ENCODE measurements at places on chromosomes 1 and 21.

DNA sequence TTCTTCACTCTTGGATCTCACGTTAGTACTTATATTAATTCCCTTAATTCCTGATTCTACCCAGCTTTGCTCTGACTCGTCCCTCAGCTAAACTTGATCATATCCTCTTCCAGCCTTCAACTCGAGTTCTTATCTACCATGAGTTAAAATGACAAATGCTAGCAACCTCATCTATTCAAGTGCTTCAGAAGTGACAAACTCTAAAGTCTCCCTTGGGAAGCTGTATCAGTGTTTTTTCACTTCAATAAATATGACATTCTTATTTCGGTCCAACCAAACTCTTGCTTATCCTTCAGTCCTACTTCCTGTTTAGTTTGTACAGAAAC is 75.3 kb downstream of the FOXJ3 start:
- DNase-seq, result no peak

- DNase-seq, result no peak
Observed at GRCh38 chr1:92995441-92996430, 34.5 kb upstream of the DIPK1A start.

- no peak for DNase-seq
Observed at GRCh38 chr1:232204269-232204668, 425.7 kb downstream of the SIPA1L2 start.

GRCh38 chr1:14873677-14874076 is 275.2 kb downstream of the KAZN start:
- no peak for DNase-seq

- no peak for DNase-seq
Observed at GRCh38 chr1:99942723-99943122, 27.1 kb upstream of the SLC35A3 start.

- peak; percentile 61 for DNase-seq
Observed at GRCh38 chr21:43269440-43269839, 100.6 kb downstream of the CRYAA start.

DNA sequence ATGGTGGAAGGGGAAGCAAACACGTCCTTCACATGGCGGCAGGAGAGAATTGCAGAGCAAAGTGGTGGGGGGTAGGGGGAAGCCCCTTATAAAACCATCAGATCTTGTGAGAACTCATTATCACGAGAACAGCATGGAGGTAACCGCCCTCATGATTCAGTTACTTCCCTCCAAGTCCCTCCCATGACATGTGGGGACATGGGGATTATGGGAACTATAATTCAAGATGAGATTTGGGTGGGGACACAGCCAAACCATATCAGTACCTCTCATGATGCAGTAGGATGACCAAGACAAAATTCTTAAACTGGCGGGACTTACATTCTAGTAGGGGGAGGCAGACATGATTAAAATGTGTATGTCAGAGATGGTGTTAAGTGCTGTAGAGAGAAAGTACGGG is 38.8 kb downstream of the WNT4 start:
- no peak for DNase-seq

GRCh38 chr1:226672339-226672762 is 66.7 kb downstream of the ITPKB start:
- DNase-seq, result no peak

DNA sequence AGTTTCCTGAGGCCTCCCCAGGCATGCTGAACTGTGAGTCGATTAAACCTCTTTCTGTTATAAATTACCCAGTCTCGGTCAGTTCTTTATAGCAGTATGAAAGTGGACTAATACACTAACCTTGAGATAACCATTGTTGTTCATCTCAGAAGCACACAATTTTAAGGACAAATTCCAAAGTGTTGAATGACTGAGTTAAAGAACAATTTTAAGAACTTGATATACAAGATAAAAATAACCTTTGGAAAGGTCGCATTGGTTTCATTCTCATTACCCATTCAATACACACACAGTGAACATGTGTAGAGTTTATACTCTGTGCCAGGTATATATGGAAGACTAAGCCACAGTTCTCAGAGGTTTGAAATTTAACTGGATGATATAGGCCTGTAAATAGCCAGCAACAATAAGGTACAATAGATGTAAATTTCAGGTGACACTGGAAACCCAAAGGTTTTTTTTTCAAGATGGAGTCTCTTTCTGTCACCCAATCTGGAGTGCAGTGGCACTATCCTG is 19.1 kb upstream of the SRSF10 start:
- no peak for DNase-seq

GRCh38 chr1:162075862-162076261 is 6.4 kb downstream of the NOS1AP start:
- DNase-seq, result no peak

DNA sequence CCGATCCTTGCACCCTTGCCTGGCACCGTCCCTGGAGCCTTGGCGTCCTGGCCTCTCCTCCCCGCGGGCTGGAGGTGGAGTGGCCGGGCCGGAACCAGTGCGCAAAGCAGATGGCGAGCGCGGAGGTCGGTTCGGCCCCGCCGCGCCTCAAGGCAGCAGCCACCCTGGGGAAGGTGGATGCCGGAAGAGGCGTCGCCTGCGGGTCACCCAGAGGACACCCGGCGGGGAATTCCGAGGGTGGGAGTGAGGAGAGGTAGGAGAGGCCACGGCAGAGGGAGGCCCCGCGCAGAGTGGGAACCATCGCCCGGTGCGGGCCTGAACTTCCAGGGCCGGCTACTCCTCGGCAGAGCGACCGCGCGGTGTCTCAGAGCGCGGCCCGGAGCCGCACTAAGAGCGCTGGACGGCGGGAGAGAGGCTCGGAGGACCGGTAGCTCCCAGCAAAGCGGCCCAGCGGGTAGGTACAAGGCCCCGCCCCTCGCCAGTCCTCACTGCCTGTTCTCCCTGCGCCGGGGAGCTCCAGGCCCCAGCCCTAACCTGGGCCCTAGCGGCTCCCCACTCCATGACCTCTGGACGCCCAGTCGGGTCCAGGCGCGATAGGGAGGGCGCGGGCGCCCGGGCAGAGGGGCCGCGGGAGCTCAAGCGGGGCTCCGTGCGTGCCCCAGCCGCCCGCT is at the start of gene RNF207:
Gene RNF207 (plus strand): TSS at position 271 of the 671 bp plus-strand sequence. CDS start 417 bp downstream, outside the sequence.
- peak; percentile 94 for DNase-seq

GRCh38 chr1:184299406-184299790 is 87.4 kb upstream of the C1orf21 start:
- DNase-seq, result no peak

DNA sequence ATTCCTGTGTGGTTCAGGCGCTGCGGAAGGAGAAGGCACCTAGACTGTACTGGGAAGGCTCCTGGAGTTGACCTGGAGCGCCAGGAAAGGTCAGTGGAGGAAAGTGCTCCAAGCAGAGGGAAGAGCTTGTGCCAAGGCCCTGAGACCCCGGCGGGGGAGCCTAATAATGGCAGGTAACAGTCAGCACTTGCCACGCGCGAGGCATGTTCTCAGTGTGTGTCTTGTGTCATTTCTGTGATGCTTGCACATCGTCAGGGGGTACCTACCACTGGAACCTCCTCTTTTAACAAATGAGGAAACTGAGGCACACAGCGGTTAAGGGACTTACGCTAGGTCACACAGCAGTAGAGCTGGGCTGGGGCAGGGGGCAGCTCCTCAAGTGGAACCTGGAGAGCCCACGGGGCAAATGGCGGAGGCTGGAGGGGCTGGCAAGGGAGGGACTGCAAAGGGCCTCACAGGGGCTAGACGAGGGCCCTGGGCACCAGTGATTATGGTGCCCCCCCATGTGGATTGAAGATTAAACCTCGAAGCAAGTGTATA is 976 bp upstream of the BMP8B start:
- no peak for DNase-seq

GRCh38 chr1:9701665-9702064 is 50.1 kb downstream of the PIK3CD start:
- no peak for DNase-seq

GRCh38 chr1:91550961-91551360 is 50.3 kb downstream of the CDC7 start:
- DNase-seq, result no peak

DNA sequence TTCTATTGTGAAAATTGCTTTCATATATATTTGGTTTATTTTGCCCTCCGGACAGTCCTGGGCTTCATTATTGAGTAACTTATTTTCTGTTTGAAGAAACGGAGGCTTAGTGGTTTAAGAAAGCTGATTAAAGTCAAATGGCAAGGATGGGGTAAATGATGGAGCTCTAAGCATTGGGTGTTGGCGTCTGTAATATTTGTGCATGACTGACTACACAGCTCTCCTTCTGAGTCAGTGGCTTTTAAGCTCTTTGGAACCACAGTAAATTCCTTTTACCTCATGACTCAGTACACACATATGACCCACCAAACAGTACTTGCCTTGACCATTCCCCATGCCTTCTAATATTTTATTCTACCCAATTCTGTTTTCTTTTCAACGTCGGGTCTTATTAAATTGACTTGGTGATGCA is 21.0 kb downstream of the B3GALT5 start:
- no peak for DNase-seq

GRCh38 chr21:32728456-32728839 is 635 bp upstream of the SYNJ1 start:
- DNase-seq, result no peak

GRCh38 chr1:236149003-236149595 is 6.8 kb downstream of the GPR137B start:
- no peak for DNase-seq

- no peak for DNase-seq
Observed at GRCh38 chr1:2604844-2605508, 18.4 kb downstream of the PRXL2B start.

- DNase-seq, result no peak
Observed at GRCh38 chr1:1229770-1230169, 2.0 kb downstream of the SDF4 start.

DNA sequence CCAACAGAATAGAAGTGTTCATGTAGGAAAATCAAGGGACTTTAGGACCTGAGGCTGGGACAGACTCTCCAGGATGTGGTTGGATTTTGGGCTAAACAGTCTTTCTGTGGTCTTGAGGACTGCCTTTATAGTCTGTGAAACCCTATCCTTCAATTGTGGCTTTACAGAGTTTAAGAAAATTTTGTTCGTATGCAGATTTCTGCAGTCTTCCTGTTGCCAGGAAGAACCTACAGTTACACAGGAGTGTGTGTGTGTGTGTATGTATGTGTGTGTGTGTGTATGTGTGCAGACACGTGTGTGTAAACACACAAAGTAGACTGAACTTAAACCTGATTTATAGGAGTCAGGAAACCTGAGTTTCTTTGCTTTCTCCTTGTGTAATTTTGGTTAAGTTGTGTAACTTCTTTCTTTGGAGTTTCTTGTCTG is 22.8 kb downstream of the NEK7 start:
- DNase-seq, result no peak

GRCh38 chr1:152188673-152189591 is 29.9 kb upstream of the RPTN start:
- peak; percentile 65 for DNase-seq

- no peak for DNase-seq
Observed at GRCh38 chr1:112698366-112699310, 8.3 kb downstream of the RHOC start.

DNA sequence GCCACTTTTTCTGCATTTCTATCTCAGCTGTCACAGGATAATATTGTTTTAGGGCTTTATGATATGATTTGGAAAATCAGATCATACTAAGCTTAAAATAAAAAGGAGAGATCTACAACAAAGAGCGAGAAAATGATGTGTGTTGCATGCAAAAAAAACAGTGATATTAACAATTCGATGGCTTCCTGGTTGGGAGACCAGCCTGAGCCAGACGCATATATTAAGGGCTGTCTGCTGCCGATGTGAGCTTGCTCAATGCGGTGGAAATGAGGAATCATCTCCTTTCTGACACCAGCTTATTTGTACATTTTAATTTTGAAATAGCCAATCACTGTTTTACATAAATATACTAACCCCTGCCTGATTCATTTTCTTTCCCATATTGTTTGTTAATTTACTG is 862.6 kb downstream of the USP25 start:
- no peak for DNase-seq

GRCh38 chr1:185016880-185017279 is 28.5 kb upstream of the RNF2 start:
- no peak for DNase-seq

- no peak for DNase-seq
Observed at GRCh38 chr21:38013741-38014140, 97.5 kb upstream of the KCNJ6 start.

DNA sequence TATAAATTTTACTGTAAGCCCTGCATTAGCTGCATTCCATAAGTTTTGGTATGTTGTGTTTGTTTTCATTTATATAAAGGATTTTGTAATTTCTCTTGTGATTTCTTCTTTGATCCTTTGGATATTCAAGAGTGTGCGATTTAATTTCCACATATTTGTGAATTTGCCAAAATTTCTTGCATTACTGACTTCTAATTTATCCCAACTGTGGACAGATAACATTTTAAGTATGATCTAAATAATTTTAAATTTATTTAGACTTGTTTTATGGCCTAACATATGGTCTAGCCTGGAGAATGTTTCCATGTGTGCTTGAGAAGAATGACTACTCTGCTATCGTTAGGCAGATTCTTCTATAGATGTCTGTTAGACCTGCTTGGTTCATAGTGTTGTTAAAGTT is 23.2 kb downstream of the RPE65 start:
- no peak for DNase-seq

- DNase-seq, result no peak
Observed at GRCh38 chr1:204684206-204684570, 1.4 kb downstream of the LRRN2 start.

DNA sequence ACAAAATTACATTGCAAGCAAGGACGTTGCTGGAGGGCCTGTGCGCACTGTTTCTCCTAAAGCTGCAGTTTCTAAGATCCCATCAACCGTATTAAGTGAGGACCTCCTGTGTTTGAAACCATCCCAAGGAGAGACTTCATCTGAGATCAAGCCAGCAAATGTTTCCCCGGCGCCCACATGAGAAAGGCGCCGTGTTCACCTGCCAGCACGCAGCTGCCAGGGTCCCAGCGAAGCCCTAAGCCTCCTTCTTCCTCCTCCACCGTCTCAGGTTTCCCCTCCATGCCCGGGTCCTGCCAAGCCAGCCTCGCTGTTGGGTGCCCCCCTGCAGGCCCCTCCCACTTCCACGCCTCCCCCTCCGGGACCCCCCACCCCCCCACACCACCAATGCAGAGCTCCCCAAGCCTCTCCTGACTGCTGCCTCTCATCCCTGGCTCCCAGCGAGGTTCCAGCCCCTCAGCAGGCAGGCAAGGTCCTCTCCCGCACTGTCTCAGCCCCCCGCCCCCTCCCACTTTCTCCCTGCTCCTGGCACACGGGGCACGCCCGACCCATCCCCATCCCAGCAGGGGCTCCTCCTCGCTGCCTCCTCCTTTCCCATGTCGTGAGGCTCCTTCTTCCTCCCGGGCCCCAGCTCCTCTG is 8.6 kb upstream of the TFF1 start:
- DNase-seq, result no peak

DNA sequence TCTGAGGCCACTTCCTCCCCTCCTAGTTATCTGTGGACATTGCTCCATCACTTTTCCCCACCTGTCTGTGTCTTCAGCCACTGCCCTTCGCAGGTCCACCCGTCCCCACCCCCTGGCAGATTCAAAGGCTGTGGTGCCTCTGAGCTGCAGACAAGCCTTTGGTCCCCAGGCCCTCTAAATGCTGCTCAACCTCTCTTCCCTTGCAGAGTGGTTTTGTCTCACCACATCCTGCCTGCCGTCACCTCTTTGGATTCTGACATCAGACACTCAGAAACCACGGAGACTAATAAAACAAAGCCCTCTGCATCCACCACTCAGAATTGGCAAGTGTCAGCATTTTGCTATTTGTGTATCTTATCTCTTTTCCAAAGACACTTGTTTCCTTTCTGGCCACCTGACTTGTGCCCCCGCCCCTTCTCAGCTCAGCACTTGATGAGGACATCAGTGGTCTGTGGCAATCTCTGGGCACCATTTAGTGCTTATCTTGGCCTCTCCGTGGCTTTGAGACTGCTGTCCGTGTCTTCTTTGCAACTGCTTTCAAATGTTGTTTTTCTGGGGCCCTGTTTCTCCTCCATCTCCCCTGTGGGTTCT is 7.7 kb downstream of the CNIH3 start:
- DNase-seq, result peak; percentile 72
